ENCODE measurements at places on chromosomes 5 and 9.

DNA sequence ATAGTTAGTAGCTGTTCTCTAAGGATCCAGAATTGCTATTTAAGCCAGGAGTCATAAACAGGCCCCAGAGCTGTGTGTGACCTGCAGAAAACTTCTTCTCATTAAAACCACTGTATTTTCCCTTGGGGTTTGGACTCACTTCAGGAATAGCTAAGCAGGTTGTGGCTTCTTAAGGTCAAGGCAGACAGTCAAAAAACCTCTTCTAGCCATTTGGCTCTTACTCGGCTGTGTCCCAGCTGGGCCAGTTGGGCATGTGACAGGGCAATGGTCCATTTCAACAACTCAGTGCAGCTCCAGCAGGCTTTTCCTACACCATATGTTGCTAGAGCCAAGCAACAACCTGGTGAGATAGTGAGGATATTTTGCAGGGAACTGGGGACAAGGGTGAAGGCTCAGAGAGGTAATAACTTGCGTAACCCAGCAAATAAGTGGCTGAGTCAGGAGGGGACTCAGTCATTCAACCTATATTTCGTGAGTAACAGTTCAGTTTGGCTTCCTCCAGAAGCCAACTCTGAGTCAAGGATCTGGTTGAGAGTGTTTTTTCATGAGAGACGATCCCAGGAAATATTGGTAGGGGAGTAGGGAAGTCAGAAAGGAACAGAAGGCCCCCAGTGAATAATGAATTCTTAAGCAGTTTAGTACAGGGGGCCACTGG, 115.4 kb upstream of the PPP2R2B start:
- DNase-seq, result no peak

GRCh38 chr9:130471411-130472183, 26.8 kb downstream of the ASS1 start:
- DNase-seq, result no peak

- no peak for DNase-seq
Measured at GRCh38 chr9:120383611-120383998, 196.4 kb downstream of the CDK5RAP2 start.

- DNase-seq, result no peak
Measured at GRCh38 chr9:136194540-136194939, 10.4 kb downstream of the LHX3 start.

- DNase-seq, result no peak
Measured at GRCh38 chr5:180642181-180642775, 7.1 kb downstream of the FLT4 start.

DNA sequence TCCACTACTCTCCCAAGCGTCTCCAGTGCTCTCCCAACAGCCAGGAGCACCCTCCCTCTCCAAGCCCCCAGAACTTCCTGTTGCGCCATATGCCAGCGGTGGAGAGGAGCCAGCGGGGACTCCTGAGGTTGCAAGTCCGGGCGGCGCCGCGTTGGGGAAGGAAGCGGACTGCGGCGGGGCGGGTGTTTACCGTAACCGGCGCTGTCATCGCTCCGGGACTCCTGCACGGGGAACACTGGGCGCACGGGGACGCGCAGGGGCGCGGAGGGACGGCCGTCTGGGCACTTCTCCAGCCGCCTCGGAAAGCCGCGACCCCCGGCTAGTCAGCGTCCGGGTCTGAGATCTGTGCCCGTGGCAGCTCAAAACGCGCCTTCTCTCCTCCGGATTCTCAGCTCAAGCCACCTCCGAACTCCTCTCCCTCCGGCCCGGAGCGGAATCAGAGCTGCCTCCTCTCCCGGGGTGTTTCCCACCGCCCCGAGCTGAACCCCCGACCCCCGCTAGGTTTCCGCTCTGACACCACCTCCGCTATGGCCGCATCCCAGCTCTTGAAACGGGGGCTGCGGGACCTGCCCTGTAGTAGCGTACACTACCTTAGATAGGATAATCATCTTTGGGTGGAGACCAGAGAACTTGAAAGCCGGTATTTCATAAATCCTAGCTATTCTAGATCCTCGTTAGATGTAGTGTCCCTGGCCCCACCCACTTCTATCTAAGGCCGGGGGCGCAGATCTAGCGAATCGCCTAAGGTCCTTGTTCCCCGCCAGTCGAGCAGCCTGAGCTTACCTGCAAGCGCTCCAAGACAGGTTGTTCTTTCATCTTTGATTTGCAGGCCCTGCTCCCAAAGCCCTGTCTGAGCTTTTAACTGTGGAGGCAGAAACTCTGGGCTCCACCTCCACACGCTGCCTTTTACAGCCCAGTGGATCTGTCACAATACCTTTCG, at the start of gene TRPM6:
TRPM6 (minus strand) TSS at position 881 of the 940 bp plus-strand sequence; CDS start at position 816, 65 bp downstream.
- peak; percentile 94 for DNase-seq

All from adipocyte (in vitro differentiated cells).